ENCODE measurements at places on chromosomes 5 and 9. TPM values are rescaled to one million over a fixed set of nuclear protein-coding genes. Genes with fewer than 3 reads are reported as not detected.

PCDHA1 gene
- 0.03 TPM for total RNA-seq

SLC9A3 gene
- 5.5 TPM for total RNA-seq

FLT4 gene
- total RNA-seq: 0.31 TPM

MCTP1 gene
- total RNA-seq: 13.9 TPM

Measured in HT1080 (cell line).